Naive thymus-derived CD8-positive, alpha-beta T cell (primary cell): ENCODE measurements at places on chromosomes 16 and 17. TPM values are rescaled to one million over a fixed set of nuclear protein-coding genes. Genes with fewer than 3 reads are reported as not detected.

TNFRSF13B gene
- polyA plus RNA-seq, result not detected

NT5C3B gene
- 38.4 TPM for polyA plus RNA-seq

CDRT15L2 gene
- not detected for polyA plus RNA-seq

- no peaks in the 10 kb centered on the region for H3K27me3 ChIP-seq
- H3K27ac ChIP-seq, result no peak overlapping the region
- no peak for DNase-seq
- peaks cover 7% of the 10 kb centered on the region for H3K4me1 ChIP-seq
- H3K4me3 ChIP-seq, result no peak overlapping the region
- H3K36me3 ChIP-seq, result no peaks in the 10 kb centered on the region
Observed at GRCh38 chr16:12538667-12539091, 265.0 kb downstream of the CPPED1 start.

- no peaks in the 10 kb centered on the region for H3K36me3 ChIP-seq
- no peak overlapping the region for H3K27ac ChIP-seq
Observed at GRCh38 chr16:10156099-10156498, 26.1 kb downstream of the GRIN2A start.

- no peak overlapping the region for H3K4me3 ChIP-seq
- H3K27ac ChIP-seq, result peak overlapping the region; percentile 80
- peaks cover 67% of the 10 kb centered on the region for H3K36me3 ChIP-seq
- H3K27me3 ChIP-seq, result no peaks in the 10 kb centered on the region
- DNase-seq, result no peak
Observed at GRCh38 chr17:42200706-42201457, 6.6 kb upstream of the GHDC start.

TAX1BP3 gene
- polyA plus RNA-seq, result 28.1 TPM

GRCh38 chr16:29304251-29304650 lies 102.3 kb downstream of the NPIPB11 start:
- H3K27ac ChIP-seq, result no peak overlapping the region
- no peak overlapping the region for H3K4me3 ChIP-seq
- no peaks in the 10 kb centered on the region for H3K36me3 ChIP-seq
- no peaks in the 10 kb centered on the region for H3K27me3 ChIP-seq
- no peak for DNase-seq
- peaks cover 2% of the 10 kb centered on the region for H3K4me1 ChIP-seq

DNA sequence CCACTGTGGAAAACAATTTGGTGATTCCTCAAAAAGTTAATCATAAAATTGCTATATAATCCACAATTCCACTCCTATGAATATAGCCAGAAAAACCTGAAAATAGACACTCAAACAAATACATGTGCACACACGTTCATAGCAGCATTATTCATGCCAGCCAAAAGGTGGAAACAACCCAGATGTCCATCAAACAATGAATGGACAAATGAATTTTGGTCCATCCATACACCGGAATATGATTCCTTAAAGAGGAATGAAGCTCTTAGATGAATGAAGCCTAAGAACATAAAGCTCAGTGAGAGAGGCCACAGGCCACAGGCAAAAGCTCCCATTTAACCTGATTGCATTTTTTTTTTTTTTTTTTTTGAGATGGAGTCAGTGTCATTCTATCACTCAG lies 114.6 kb upstream of the TNRC6C start:
- no peaks in the 10 kb centered on the region for H3K36me3 ChIP-seq
- peaks cover 48% of the 10 kb centered on the region for H3K4me1 ChIP-seq
- no peak for DNase-seq

- no peak for DNase-seq
- peaks cover 33% of the 10 kb centered on the region for H3K4me1 ChIP-seq
- H3K27me3 ChIP-seq, result no peaks in the 10 kb centered on the region
- peaks cover 56% of the 10 kb centered on the region for H3K36me3 ChIP-seq
- no peak overlapping the region for H3K4me3 ChIP-seq
Observed at GRCh38 chr17:29278692-29279091, 15.3 kb downstream of the NUFIP2 start.

ELAC2 gene
- polyA plus RNA-seq, result 37.8 TPM

DNA sequence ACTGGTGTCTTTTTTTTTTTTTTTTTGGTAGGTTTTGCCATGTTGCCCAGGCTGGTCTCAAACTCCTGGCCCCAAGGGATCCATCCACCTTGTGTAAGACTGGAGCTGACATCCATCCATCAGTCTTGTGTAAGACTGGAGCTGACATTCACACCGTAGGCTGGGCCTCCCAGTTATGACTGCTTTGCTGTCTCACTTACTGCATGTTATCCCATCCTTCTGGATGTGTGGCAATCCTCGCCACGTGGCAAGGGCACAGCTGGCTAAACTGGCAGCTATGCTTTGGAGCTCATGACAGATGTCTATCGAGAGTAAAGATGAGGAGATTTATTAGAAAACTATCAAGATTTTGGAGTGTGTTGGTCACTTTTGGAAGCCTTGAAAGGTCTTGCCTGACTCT lies 115.1 kb downstream of the ABCA8 start:
- H3K27ac ChIP-seq, result no peak overlapping the region
- H3K36me3 ChIP-seq, result no peaks in the 10 kb centered on the region
- no peak for DNase-seq
- peaks cover 39% of the 10 kb centered on the region for H3K27me3 ChIP-seq
- no peak overlapping the region for H3K4me3 ChIP-seq
- H3K4me1 ChIP-seq, result no peaks in the 10 kb centered on the region

DNA sequence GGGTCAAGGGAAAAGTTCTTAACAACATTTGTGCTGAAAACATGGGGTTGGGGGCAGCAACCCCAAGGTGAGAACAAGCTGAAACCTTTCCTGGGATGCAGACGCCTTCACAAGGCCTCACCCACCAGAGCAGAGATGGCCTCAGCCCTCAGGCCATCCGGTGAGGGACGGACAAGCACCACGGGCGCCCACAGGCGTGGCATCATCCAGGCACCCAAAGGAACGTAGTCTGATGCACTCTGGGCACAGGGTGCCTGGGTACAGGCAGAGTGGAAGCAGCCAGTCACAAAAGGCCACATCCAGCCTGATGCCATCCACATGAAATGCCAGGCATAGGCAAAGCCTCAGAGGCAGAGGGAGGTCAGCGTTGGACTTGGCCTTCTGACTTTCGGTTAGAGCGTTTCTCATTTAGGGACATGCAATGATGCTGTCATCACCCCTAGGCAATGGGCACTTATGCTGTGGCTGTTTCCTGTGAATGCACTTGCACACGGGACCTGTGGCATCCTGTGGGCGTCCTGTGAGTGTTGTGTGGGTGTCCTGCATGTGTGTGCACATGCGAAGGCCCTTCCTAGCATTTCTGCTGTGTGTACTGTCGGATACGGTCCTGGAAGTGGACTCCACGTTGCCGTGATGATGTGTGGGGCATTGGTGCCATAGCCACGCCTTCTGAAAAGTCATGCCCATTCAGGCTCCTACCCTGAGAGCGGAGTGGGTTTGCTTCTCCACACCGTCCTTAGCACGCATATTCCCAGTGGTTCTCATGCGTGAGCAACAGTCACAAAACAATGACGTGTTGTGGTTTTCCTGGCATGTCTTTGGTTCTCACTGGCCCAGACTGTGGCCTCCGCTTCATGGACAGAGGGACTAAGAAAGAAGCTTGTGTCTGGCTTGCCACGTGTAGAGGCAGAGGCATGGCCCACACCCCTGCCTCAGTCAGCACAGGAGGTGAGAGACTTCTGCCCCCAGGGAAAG lies 52.7 kb upstream of the ZNF469 start:
- no peaks in the 10 kb centered on the region for H3K36me3 ChIP-seq
- no peak overlapping the region for H3K27ac ChIP-seq
- H3K27me3 ChIP-seq, result peaks cover 5% of the 10 kb centered on the region
- no peak overlapping the region for H3K4me3 ChIP-seq
- peaks cover 7% of the 10 kb centered on the region for H3K4me1 ChIP-seq

PRSS27 gene
- 0.06 TPM for polyA plus RNA-seq

SNX20 gene
- polyA plus RNA-seq, result 50.4 TPM

- H3K27me3 ChIP-seq, result no peaks in the 10 kb centered on the region
- no peaks in the 10 kb centered on the region for H3K36me3 ChIP-seq
- peaks cover 40% of the 10 kb centered on the region for H3K4me1 ChIP-seq
Observed at GRCh38 chr17:4365103-4365627, 1.3 kb downstream of the UBE2G1 start.

GRCh38 chr17:79777894-79778503 lies at the start of gene CBX2:
TSS of gene CBX2 (plus strand) at chr17:79778148. CDS start at chr17:79778236, 88 bp downstream.
- peaks cover 52% of the 10 kb centered on the region for H3K4me1 ChIP-seq
- no peaks in the 10 kb centered on the region for H3K36me3 ChIP-seq
- peaks cover 46% of the 10 kb centered on the region for H3K27me3 ChIP-seq
- peak; percentile 86 for DNase-seq

- no peak for DNase-seq
- H3K27me3 ChIP-seq, result peaks cover 6% of the 10 kb centered on the region
- H3K27ac ChIP-seq, result no peak overlapping the region
Observed at GRCh38 chr17:12947047-12947446, 70.8 kb downstream of the ELAC2 start.

DNA sequence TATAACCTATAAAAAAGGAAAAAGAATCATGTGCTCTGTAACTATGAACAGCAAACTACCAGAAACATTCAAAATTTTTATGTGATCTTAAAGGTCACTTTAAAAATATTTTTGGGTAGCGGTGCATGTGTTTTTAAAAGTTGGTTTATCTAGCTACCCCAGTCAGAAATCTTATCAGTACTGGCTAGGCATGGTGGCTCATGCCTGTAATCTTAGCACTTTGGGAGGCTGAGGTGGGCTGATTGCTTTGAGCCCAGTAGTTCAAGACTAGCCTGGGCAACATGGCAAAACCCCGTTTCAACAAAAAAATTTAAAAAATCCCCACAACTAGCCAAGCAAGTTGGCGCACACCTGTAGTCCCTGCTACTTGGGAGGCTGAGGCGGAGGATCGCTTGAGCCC lies 3.7 kb downstream of the CAPNS2 start:
- H3K4me3 ChIP-seq, result no peak overlapping the region
- no peaks in the 10 kb centered on the region for H3K27me3 ChIP-seq
- no peak overlapping the region for H3K27ac ChIP-seq
- no peak for DNase-seq

- H3K27ac ChIP-seq, result no peak overlapping the region
- no peak for DNase-seq
- H3K4me3 ChIP-seq, result no peak overlapping the region
Observed at GRCh38 chr16:87836844-87837581, 32.3 kb downstream of the SLC7A5 start.

DRC7 gene
- not detected for polyA plus RNA-seq

GRCh38 chr16:54346041-54346440 lies 59.5 kb upstream of the IRX3 start:
- H3K27me3 ChIP-seq, result peaks cover 28% of the 10 kb centered on the region
- no peak overlapping the region for H3K4me3 ChIP-seq
- no peak overlapping the region for H3K27ac ChIP-seq
- no peaks in the 10 kb centered on the region for H3K4me1 ChIP-seq

DNA sequence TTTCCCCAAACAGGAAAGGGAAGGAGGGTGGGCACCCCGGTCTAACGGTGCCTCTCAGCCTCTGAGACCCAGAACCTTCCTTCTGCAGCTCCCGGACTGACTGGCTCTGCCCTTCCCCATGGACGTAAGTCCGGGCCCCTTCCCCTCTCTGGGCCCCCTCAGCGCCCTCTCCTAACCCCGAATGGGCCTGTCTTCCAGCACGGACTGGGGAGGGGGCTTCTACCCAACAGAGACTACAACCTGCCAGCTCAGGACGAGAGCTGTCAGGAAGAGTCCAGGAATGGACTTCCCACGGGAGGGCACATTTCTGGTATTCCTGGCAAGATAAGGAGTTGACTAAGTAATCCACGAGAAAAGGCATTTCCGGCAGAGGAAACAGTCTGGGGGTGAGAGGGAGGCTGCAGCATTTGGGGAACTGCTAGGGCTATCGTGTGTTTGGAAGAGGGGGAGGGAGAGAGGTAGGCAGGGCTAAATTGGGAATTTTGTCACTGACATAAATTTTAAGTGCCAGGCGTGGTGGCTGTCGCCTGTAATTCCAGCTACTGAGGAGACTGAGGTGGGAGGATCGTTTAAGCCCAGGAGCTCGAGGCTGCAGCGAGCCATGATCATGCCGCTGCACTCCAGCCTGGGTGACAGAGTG lies 12.1 kb upstream of the ALDOA start:
- no peak for DNase-seq
- peaks cover 19% of the 10 kb centered on the region for H3K4me1 ChIP-seq
- H3K27me3 ChIP-seq, result no peaks in the 10 kb centered on the region
- no peak overlapping the region for H3K27ac ChIP-seq
- no peaks in the 10 kb centered on the region for H3K36me3 ChIP-seq

PRSS33 gene
- polyA plus RNA-seq, result not detected

TBC1D3K gene
- not detected for polyA plus RNA-seq

DNA sequence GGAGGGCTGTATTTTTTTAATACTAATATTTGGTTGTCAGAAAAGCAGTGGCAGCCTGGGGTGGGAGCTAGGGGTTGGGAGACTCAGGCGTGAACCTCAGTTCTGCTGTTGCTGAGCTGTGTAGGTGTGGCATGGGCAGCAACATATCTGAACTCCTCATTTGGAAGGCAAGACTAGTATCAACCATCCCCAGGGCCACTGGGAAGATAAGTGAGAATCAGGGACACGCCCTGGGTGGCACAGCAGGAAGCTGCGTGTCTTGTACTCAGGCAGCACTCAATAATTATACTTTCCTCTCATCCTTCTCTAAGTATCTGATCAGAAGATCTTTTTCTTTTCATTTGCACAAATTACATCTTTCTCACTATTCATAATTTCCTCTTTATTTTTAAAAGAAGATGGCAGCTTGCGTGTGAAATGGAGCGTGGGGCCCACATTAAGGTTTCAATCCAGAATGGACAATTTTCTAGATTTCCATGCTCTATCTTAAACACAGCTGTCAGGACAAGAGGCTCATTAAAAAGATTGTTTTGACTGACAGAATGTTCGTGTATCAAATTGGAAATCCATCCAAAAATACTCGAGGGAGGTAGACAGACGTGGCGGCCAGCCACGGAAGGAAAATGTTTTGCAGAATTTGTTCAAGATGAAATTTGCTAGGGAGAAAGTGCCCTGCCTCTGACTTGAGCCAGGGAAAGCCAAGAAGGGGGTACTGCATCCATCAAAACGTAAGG lies 121.1 kb downstream of the CPPED1 start:
- no peaks in the 10 kb centered on the region for H3K27me3 ChIP-seq
- peak overlapping the region; percentile 41 for H3K27ac ChIP-seq
- no peak for DNase-seq
- H3K4me1 ChIP-seq, result peaks cover 6% of the 10 kb centered on the region

- H3K27ac ChIP-seq, result peak overlapping the region; percentile 91
- peaks cover 3% of the 10 kb centered on the region for H3K36me3 ChIP-seq
- peak overlapping the region; percentile 44 for H3K4me3 ChIP-seq
- H3K4me1 ChIP-seq, result peaks cover 82% of the 10 kb centered on the region
- no peak for DNase-seq
- H3K27me3 ChIP-seq, result no peaks in the 10 kb centered on the region
Observed at GRCh38 chr16:89449726-89450335, 40.5 kb downstream of the ANKRD11 start.

GRCh38 chr17:34797720-34798119 lies 163.5 kb downstream of the CCT6B start:
- no peaks in the 10 kb centered on the region for H3K36me3 ChIP-seq
- H3K4me3 ChIP-seq, result no peak overlapping the region
- H3K27ac ChIP-seq, result no peak overlapping the region

GRCh38 chr17:33080091-33080490 lies 88.4 kb downstream of the SPACA3 start:
- no peaks in the 10 kb centered on the region for H3K4me1 ChIP-seq
- H3K27ac ChIP-seq, result no peak overlapping the region
- no peaks in the 10 kb centered on the region for H3K36me3 ChIP-seq
- no peak for DNase-seq
- peaks cover 16% of the 10 kb centered on the region for H3K27me3 ChIP-seq
- no peak overlapping the region for H3K4me3 ChIP-seq

- H3K27ac ChIP-seq, result no peak overlapping the region
- no peak overlapping the region for H3K4me3 ChIP-seq
- no peaks in the 10 kb centered on the region for H3K27me3 ChIP-seq
- H3K4me1 ChIP-seq, result no peaks in the 10 kb centered on the region
Observed at GRCh38 chr16:65546353-65546791, 424.5 kb upstream of the CDH11 start.

TBC1D3I gene
- 0.09 TPM for polyA plus RNA-seq

GRCh38 chr16:69532641-69533455 lies 32.9 kb upstream of the NFAT5 start:
- peaks cover 18% of the 10 kb centered on the region for H3K4me1 ChIP-seq
- peaks cover 4% of the 10 kb centered on the region for H3K27me3 ChIP-seq
- no peaks in the 10 kb centered on the region for H3K36me3 ChIP-seq
- no peak for DNase-seq
